ENCODE measurements at places on chromosomes 11 and 22.

- DNase-seq: no peak
These were observed 19.3 kb downstream of the IL10RA start for GRCh38 chr11:118005224-118006152.

- no peak for DNase-seq
These were observed 8.5 kb downstream of the BATF2 start for GRCh38 chr11:64987998-64988854.

DNA sequence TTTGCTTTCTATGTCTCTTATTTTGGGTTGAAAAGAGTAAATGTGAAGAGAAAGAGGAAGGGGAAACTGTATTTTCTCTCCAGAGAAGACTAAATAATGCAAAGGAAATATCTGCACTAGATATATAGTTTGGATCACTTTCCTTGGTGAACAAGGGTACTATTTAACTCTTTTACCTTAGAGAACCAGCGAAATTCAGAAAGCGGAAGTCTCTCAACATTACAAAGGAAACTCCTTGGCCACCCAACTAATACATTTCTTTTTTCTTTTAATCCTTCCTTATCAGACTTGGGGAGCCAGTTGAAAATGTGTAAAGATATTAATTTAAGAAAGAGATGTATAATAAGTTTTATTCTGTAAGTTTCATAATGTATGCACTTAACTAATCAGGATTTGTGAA lies 64.2 kb downstream of the SESN3 start:
- DNase-seq: no peak

DNA sequence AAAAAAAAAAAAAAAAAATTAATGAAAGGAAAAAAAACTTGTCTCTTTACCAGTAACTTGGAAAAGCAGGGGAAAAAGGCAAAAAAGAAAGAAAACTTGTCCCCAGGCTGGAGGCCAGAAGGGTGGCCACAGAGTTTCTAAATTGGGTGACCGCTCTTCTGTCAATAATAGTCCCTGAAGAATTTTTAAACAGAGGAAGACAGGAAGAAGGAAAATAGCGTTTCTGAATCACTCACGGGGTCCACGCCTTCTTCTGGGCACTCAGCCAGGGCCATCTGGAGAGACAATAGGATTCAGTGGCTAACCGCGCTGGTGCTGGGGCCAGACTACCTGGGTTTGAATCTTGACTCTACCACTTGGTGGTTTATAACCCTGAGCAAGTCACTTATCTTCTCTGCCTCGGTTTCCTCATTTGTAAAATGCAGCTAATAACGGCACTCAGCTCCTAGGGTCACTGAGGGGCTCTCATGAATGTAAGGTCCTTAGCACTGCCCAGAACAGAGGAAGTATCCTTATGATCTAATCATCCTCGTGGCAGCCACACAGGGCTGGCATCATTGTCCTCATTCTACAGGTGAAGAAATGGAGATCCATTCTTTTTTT lies 7.0 kb downstream of the C11orf86 start:
- no peak for DNase-seq

- DNase-seq: no peak
These were observed 627.6 kb downstream of the NTM start for GRCh38 chr11:131998020-131998419.
